ENCODE measurements at places on chromosomes 16 and 17.

DNA sequence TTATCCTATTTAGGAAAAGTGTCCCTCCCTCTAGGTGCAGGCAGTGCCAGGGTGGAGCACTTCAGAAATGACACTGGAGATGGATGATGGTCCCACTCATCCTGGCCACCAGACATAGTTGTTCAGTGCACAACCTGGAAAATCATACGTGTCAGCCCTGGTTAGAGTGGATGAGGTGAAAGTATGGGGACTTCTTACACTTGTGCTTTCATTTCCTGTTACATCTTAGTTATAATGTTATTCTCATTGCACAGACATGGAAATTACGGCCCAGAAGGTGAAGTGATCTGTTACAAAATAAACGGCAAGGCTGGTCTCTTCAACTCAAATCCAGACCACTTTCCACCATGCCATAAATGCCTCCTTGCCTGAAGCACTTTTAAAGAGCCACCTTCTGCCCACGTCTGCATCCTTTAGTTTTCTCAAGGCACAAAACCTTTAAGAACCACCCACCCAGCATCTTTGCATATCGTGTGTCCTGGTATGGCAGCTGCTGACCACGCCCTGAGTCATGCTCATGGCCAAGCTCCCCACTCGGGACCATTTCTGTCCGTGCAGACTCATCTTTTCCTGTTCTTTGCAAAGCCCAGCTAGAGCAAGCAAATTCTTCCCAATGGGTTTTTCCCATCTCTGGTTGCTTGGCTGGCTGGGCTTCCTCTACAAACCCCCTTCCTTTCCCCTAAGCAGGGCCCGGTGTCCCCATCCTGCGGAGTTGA lies 22.4 kb downstream of the TBC1D3B start:
- no peak for DNase-seq

DNA sequence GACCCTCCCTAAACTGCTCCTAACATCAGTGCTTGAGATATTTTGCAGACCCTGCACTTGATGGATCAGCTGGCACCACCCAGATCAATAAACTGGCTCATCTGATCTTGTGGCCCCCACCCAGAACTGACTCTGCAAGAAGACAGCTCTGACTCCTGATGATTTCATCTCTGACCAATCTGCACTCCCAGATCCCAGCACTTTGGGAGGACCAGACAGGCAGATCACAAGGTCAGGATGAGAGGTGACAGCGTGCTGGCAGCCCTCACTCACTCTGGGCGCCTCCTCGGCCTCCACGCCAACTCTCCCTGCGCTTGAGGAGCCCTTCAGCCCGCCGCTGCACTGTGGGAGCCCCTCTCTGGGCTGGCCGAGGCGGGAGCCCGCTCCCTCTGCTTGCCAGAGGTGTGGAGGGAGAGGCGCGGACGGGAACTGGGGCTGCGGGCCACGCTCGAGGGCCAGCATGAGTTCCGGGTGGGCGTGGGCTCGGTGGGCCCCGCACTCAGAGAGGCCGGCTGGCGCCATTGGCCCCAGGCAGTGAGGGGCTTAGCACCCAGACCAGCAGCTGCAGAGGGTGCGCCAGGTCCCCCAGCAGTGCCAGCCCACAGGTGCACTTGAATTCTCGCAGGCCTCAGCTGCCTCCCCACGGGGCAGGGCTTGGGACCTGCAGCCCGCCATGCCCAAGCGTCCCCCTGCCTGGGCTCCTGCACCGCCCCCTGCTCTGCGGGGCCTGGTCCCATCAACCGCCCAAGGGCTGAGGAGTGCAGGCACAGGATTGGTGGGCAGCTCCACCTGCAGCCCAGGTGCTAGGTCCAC lies 2.4 kb upstream of the C16orf54 start:
- no peak for DNase-seq

GRCh38 chr16:1781254-1781653 lies 1.1 kb downstream of the SPSB3 start:
- no peak for DNase-seq

GRCh38 chr17:56185491-56186221 lies 32.4 kb downstream of the ANKFN1 start:
- DNase-seq, result no peak

GRCh38 chr16:84689111-84689510 lies 10.7 kb upstream of the USP10 start:
- DNase-seq, result no peak

DNA sequence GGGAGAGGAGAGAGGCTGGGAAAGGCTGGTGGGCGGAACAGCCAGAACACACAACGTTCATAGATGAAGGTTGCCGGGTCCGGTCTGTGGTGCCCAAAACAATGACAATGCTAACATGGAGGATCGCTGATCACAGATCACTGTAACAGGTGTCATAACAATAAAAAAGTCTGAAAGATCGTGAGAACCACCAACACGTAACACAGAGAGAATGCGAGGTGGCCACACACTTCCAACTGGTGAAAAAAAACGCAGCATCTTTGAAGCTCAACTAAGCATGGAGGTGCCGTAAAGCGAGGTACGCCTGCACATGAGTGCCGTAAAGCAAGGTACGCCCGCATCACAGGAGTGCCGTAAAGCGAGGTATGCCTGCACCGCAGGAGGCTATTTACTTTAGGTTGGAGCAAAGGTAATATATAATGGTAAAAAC lies 42.3 kb downstream of the ABR start:
- DNase-seq, result no peak

DNA sequence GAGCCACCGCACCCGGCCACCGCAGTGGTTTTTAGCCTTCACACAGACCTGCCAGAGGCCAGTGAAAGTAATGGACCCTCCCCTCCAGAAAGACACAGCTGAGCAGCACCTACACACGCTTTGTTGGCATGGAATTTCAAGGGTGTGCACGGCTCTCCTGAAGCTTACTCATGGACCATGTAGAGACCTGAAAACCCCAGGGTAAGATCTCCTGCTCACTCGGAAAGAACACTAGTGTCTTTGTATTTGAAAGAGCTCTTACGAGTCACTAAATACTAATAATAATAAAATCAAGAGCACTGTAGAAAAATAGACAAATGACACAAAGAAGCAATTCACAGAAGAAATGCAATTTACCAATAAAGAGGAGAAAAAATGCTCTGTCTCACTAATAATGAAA lies 20.0 kb downstream of the SLC43A2 start:
- DNase-seq, result no peak

DNA sequence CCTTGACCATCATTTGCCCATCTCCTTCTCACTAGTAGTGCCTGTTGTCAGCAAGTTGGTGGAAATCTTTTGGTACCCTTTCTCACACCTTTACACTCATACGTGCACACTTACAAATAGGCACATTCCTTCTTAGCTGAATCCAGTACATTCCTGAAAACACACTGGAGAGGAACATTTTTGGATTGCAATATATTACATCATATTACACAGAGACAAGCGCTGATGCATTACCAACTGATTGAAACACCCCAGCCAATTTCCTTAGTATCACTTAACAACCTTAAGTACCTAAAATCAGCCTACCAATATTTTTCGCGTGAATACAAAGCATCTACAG lies 64.1 kb downstream of the PLCG2 start:
- no peak for DNase-seq

DNA sequence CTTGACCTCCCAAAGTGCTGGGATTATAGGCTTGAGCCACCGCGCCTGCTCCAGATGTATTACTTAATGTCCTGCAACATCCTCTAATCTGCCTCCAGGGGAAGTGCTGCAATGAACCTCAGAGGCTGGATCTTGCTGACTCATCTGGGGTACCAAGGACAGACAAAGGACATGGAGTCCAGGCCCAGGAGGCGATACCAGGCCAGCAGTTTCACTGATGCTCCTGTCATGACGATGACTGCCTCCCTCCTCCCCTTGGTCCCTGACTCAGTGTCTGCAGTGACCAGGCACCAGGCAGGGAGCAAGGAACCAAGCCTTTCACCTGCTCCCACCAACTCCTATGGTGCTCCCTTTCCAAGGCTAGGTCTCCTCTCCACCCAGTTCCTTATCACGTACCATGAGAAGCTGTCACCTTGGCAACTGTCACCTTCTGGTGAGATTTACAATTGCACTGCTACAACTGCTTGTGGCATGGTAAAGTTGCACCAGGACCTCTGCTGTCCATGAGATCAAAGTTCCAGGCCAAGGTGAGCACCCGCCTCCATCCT lies 21.6 kb upstream of the PHOSPHO1 start:
- DNase-seq, result no peak

DNA sequence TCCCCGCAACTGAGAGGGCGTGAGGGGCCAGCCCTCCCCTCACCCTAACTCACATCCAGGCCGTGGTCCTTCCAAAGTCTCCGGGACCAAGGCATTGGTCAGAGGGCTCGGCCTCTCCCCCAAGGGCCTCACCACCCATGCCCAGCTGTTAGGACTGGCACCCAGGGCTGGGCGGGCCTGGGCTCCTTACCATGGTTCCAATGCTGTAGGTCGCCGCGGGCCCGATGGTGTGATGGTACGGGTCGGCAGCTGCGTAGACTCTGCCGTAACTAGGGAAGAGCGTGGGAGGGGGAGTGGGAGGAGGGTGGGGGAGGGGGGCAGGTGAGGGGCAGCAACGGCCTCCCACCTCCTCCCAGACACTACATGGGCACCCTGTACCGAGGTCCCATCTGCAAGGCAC lies 19.6 kb downstream of the ENGASE start:
- no peak for DNase-seq

- no peak for DNase-seq
Observed at GRCh38 chr17:27106347-27106981, 187.4 kb upstream of the WSB1 start.

- no peak for DNase-seq
Observed at GRCh38 chr17:40329839-40330794, 21.1 kb downstream of the RARA start.

DNA sequence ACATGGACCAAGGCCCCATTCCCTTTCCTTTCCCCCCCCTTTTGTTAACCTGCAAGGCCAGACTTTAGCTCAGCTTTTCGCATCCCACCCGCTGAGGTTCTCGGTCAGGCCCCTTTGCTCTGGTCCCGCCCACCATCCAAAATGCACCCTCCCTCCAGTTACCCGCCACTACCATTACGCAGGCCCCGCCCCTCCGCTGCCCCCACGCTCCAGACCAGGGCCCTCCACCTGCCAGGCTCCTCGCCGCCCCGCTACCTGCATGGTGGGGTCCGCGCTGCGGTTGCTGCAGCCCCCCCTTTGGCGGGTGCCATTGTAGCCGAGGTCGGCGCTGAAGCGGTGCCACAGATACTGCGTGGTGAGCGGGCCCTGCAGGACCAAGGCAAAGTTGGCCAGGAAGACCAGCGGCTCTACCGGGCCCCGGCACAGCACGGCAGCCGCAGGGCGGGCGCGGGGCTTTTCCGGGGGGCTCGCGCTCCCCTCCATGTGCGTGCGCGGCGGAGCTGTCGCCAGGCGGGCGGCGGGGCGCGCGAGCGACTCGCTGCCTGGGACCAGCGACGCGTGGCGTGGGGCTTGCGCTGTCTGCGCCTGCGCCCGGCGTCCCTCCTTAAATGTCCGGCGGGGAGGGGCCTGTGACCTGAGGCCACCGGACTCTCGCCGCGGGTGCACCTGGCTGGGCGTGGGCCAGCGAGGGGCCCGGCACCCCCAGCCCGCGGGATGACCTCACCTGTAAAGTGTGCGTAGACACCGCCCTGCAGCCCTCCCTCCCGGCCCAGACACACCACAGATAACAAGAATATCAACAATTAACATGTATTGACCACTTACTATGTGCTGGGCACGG lies at the start of gene SLC46A1:
Gene SLC46A1 (minus strand): TSS at position 581 of the 841 bp plus-strand sequence. CDS start 98 bp downstream, at position 483.
- DNase-seq, result peak; percentile 28

DNA sequence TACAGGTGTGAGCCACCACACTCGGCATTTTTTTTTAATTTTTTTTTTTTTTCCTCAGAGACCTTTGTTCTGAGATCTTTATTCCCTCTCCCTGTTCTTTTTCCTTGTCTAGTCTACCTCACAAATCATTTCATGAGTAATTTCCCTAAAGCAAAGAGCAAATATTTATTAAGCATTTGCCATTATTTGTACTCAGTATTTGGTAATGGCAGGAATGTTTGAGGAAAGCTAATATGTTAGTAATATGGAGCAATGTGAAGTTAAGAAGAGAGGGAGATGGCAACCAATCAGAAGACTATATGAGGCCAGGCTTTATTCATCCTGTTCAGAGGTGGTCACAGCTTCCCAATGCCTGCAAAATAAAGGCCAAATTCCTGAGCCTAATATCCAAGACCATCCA lies 13.3 kb downstream of the CENPV start:
- DNase-seq, result no peak

Measured in activated naive CD4-positive, alpha-beta T cell (primary cell).